ENCODE measurements at places on chromosomes 4 and X.

GRCh38 chr4:1755297-1755696, 34.0 kb downstream of the TACC3 start:
- no peak for DNase-seq

DNA sequence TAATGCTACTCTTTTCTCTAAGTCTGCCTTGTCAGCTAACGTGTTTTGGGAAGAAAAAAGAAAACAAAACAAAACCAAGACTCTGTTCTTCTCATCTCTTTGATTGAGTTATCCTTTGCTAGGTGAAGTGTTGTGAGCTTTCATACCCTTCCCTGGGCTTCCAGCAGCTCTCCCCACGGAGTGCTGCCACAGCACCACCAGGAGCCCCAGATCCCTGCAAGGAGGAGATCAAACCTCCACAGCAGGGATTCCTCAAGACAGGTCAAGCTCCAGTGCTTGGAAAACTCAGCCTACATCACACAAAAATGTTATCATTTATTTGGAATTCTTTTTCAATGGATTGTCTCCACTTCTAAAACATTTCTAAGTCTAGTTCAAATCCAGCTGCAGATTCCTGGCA, 1981.9 kb upstream of the TENM3 start:
- no peak for DNase-seq

DNA sequence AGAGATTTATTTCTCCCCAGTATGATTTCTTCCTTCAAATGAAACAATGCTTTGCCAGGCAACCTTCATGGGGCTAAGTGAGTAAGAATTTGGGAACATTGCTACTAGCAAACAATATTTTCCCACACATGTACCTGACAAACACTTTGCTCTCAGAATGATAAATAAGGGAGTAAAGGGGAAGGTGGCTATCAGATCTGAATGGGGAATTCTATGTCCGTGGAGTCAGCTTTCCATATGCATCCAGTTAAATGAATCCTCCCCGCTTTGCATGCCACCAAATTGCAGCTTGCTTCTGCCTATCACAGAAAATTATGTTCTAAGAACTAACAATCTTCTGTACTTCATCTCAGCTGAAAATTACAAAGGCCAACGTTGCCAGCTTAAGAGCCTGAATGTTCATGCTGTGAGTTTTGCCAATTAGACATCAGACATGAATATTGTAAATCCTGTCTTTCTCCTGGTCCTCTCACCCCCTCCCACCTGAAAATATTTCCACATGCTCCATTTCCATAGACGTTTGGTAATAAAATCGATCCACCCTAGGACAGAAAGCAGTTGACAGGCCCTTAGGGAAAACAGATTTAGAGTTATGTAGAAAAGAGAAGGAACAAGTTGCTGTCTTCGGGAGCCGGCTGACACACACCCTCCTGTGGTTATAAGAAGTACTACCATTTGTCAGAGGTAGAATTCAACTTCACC, 6.3 kb downstream of the MEPE start:
- DNase-seq = no peak

- no peak for DNase-seq
Measured at GRCh38 chr4:122718281-122718680, 14.2 kb upstream of the BBS12 start.

- DNase-seq = no peak
Measured at GRCh38 chr4:65617416-65617815, 52.9 kb downstream of the EPHA5 start.
